ENCODE measurements at places on chromosomes 7 and 10. TPM values are rescaled to one million over a fixed set of nuclear protein-coding genes. Genes with fewer than 3 reads are reported as not detected.

DNA sequence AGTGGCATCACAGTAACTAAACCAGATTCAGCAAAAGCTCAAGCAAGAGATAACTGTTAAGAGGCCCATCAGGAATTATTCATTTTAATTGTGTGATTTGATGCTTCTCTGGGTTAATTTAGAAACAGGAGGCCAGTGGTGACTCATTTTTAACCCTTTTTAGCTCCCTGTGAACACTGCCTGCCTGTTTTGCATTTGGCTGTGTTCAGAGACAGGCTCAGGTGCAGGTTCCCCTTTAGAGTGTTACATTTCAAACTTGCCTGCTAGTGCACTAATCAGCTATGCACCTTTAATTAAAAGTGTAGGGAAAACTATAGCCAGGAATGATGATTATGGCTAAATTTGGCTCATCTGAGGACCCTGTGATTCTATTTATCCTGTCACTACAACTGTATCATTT lies 6.5 kb downstream of the STAMBPL1 start:
- DNase-seq, result no peak

- DNase-seq, result no peak
These were observed 100.1 kb downstream of the SLC37A3 start for GRCh38 chr7:140298213-140298612.

DNA sequence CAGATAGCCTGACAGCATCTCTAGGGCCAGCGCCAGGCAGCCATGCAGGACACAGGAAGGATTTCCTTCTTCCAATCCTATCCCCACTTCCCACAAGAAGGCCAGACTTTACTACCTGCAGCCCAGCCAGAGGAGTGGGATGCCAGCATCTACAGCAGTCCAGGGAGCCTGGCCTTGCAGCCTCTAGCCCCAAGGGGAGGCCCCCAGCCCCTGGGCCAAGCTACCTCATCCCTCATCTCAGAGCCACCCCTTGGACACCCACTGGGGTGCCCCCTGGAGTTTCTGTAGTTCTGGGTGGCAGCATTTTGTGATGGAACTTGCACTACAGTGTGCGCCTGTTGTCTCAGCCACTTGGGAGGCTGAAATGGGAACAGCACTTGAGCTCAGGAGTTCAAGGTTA lies 170.8 kb upstream of the PODXL start:
- DNase-seq, result no peak

DNA sequence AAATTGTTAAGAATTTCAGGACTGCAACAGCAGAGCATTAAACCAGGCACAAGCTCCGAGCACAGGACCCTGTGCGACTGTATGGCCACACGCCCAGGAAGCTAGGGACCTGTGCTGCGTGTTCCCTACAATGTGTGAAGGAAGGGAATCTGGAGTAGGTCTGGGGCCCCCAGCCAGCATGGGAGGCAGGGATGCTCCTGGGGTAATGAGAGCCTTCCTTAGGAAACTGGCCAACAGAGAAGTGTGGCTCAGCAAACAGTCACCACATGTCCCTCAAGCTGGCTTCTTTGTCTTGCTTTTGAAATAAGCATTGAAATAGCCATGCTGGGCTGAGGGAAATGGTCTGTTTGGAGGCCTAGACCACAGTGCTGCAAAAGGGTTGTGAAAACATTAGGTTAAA lies 8.2 kb downstream of the BLNK start:
- DNase-seq, result no peak

Gene CFAP70
- total RNA-seq, result 0.45 TPM

Gene CUBN
- 0.69 TPM for total RNA-seq

Gene CALHM1
- total RNA-seq, result not detected

Gene SPDYE5
- not detected for total RNA-seq

Gene TPST1
- total RNA-seq, result 68.8 TPM
